ENCODE measurements at places on chromosomes 6 and 20.

DNA sequence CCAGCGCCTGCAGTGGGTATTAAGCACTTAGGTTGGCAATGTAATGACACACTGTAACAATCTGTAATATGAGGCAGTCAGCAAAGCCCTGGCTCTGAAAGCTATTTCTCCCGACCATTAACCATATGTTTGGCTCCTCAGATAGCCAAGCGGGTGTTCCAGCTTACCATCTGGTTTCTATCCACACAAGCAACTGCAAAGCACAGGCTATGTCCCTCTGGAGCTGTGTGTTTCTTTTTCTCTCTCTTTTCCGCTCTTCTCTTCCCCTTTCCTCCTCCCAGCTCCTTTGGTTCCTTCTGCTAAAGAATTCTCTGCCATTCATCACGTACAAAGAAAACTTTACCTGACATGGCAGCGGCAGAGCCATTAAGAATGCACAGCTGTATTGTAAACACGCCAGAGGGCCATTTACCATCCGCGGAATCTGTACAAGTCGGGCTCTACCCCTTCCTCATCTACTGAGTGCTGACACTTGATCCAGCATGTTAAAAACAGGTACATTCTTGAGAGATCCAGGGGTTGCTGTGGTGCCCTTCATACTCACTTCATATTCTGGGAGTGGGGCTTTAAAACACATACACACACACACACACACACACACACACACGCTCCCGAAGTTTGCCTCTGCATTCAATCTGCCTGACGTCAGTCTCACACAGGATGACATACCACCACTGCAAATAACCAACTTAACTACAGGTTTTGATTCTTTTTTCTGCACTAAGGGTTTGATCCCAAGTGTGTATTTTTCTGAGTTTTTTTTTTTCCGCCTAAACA is 77.2 kb downstream of the BACH2 start:
- no peak for DNase-seq

DNA sequence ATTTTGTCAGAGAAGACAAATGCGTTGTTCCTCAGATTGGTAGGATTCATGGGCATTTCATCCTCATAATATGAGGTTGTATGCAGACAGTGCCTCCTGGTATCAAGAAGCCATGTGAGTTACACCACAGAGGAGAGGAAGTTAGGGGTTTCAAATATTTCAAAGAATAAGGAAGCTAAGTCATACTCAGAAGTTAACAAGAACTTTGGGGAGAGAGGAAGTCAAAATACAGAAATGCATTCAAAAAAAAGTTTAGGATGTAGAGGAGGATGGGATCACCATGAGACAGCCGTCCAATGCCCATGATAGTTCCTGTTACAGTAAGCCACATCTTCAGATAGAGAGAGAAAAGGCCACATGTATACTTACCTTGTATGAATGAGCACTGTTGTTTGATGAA is 22.3 kb downstream of the HLA-DOB start:
- no peak for DNase-seq

DNA sequence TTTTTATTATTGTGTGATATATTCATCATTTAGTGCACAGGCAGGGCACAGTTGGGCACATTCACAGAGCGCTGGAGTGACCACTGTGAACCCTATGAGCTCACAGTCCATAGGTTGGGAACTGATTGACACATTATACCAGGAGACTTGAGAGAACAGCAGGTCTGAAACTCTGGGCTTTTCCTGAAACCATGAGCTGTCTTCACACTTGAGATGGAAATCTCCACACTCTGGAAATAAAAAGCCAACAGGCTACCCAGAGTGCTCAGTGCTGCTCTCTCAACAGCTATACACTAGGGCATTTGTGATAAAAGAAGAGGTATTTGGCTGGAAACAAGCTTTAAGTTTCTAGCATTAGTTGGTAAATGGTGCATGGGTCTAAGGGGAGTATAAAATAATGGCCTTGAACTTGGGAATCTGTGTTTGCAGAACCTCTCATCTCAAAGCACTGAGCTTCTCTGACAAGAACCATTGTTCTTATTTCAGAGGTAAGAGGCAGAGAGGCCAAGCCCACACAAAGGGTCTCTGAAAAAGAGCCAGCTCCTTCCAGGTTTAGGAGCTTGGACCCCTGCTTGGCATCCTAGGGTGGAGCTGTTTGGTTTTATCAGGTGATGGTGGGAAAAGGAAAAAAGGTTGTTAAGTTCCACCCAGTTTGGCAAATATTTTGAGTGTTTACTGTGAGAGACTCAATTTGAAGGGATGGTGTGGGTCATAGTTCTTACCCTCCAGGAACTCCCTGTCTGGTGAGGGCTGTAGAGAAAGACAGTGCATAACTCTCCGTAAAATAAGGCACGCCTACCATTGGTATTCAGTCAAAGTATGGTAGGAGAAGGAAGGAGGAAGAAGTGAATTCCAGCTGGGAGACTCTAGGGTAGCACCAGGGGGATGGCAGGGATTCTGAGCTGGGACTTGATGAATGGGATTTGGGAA is 14.5 kb downstream of the CHMP4B start:
- no peak for DNase-seq

GRCh38 chr6:118263921-118264486 is 284.1 kb upstream of the PLN start:
- DNase-seq: no peak

GRCh38 chr6:34491091-34491430 is 25.2 kb downstream of the PACSIN1 start:
- no peak for DNase-seq

- no peak for DNase-seq
Observed at GRCh38 chr6:134253681-134254080, 64.2 kb downstream of the SGK1 start.

DNA sequence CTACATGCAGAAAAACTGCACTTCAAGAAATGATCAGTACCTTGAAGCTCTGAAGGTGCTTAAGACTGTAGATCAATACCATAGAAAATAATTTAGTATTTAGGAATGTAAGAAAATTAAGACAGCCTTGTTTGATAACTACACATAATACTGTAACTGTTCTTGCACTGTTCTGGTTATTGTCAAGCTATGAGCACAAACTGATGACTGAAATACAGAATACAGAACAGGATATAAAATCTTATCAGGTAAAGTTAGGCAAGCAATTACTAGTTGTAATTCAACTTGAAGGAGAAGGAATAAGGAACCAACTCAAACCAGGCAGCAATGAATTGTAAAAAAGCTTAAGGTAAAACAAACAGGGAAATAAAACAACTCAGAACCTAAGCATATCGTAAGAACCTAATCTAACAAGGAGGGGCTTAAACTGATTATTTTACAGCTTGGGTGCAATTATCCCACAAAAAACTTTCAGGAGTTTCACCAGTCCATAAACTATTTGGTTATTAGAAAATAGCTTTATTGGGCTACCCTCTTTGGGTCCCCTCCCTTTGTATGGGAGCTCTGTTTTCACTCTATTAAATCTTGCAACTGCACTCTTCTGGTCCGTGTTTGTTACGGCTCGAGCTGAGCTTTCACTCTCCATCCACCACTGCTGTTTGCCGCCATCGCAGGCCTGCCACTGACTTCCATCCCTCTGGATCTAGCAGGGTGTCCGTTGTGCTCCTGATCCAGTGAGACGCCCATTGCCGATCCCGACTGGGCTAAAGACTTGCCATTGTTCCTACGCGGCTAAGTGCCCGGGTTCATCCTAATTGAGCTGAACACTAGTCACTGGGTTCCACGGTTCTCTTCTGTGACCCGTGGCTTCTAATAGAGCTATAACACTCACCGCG is 97.7 kb downstream of the ATG5 start:
- no peak for DNase-seq

DNA sequence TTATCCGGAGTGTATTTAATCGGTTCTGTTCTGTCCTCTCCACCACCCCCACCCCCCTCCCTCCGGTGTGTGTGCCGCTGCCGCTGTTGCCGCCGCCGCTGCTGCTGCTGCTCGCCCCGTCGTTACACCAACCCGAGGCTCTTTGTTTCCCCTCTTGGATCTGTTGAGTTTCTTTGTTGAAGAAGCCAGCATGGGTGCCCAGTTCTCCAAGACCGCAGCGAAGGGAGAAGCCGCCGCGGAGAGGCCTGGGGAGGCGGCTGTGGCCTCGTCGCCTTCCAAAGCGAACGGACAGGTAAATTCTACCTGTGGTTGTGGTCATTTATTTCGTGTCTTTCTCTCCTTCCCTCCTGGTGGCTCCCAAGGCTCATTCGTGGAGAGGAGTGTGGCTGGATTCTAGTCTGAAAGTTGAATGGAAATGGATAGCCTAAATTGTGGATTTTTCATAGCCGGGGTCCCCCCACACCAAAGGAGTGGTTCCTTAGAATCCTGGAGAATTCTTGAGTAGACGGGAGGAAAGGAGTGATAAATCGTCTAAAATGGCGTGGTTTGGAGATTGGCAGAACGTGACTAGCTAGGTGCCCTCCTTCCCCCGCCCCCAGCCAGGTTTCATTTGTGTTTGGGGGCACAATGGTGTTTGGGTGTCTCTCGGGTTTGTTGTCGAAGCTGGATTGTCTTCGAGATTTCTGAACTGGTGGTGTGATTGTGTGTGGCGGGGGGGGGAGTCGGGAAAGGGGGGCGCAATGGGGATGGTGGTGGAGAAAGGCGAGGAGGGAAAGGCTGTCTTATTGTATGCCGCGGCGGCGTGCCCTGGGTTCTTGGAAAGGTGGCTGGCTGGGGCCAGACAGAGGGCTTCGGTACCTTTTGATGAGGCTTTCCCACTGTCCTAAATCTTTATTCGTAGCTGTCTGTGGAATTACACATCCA is 673 bp downstream of the MARCKS start:
- no peak for DNase-seq

DNA sequence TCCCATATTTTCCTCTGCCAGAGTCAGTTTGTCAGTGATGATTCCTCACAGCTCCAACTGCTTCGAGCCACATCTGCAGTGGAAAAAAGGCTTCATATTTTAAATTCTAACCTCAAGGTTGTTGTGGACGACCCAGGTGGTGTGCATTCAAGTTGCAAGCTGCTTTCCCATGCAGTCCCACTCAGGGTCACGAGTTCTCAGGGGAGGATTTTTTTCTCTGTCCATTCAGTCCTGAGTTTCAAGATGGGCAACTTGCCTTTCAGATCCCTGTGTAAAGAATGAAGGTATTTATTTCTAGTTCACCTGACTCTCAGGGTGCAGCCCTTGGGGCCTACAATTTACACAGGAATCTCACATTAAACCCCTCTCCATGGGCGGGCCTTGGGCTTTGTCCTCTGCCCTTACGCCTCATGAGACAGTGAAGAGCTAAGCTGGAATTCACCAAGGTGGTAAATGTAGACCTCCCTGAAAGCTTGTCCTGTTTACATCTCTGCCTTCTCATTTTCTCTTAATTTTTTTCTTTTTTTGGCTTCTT is 65.9 kb downstream of the TPD52L1 start:
- DNase-seq: no peak

DNA sequence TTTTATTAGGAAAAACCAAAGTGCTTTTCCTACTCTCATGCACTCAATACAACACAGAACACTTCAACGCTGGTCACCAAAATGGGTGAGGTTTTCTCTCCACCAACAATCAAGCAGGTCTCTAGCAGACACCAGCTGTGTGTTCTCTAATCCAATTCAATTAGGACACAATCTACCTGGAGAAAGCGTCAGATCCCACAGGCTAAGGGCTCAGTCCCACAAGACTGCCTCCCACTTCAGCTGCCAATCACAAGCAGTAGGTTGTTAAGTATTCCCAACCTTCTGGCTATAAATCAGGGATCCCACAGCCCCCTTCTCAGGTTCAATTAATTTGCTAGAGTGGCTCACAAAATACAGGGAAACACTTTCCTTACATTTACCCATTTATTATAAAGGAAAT is 47.7 kb downstream of the STMND1 start:
- DNase-seq: no peak

- DNase-seq: no peak
Observed at GRCh38 chr6:56953597-56954402, 1.1 kb upstream of the BEND6 start.

DNA sequence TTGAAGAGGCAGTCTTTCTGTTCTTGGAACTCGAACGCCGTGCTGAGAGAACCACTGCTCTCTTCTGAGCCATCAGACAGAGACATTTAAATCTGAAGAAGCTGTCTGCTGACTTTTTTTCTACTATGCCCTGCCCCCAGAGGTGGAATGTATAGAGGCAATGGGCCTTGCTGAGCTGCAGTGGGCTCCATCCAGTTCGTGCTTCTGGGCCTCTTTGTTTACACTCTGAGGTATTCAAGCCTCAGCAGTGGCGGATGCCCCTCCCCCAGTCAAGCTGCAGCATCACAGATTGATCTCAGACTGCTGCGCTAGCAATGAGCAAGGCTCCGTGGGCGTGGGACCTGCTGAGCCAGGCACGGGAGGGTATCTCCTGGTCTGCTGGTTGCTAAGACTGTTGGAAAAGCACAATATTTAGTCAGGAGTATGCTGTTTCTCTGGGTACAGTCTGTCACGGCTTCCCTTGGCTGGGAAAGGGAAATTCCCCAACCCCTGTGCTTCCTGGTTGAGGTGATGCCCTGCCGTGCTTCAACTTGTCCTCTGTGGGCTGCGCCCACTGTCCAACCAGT is 526.8 kb downstream of the CD109 start:
- no peak for DNase-seq

GRCh38 chr6:119209452-119210205 is 131.2 kb upstream of the FAM184A start:
- DNase-seq: no peak

DNA sequence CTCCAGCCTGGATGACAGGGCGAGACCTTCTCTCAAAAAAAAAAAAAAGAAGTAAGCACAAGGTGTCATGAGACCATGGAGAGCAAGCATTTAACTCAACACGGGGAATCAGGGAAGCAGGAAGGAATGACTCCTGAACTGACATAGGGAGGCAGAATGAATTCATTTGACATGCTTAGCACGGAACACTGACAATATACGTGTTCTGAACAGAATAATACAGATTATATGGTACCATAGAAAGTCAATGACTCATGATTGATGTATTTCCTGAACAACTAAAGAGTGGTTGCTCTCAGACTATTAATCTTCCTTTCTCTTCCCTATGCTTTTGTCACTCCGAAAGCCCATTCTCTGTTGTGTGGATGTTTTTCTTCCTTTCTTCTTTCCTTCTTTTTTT is 20.7 kb upstream of the ASIP start:
- no peak for DNase-seq

GRCh38 chr6:134990262-134990661 is 40.4 kb upstream of the ALDH8A1 start:
- no peak for DNase-seq

DNA sequence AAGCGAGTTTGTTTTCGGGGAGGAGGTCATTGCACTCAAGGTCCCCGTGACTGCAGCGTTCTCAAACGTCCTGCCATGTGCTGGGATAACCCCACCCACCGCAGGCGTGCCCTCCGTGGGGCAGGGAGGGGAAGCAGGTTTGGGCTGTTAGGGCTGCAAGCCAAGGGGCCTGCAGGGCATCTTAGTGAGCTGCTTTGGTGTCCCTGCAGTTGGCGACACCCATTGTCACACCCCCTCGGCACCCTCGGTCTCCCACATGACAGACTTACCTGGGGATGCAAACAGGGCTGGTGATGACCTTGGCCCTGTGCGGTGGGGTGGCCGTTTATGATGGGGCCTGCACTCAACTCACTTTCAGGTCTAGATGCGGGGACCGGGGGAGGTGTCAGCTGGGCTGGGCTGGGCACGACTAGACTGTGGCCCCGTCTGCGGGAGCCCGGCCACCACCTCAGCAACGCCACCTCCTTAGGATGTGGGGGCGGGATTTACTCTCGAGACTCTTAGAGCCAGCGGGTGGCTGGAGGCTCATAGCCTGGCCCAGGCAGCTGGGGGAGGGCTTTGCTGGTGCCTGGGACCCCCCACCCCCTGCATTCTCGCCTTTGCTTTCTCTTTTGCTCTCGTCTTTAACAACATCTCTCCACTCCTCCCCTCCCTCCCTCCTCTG is 6.5 kb upstream of the GATA5 start:
- no peak for DNase-seq

GRCh38 chr6:42326248-42326647 is 108.6 kb upstream of the MRPS10 start:
- no peak for DNase-seq

GRCh38 chr6:126071000-126071647 is 84.8 kb downstream of the TRMT11 start:
- no peak for DNase-seq
